ENCODE measurements at places on chromosomes 7 and 10.

DNA sequence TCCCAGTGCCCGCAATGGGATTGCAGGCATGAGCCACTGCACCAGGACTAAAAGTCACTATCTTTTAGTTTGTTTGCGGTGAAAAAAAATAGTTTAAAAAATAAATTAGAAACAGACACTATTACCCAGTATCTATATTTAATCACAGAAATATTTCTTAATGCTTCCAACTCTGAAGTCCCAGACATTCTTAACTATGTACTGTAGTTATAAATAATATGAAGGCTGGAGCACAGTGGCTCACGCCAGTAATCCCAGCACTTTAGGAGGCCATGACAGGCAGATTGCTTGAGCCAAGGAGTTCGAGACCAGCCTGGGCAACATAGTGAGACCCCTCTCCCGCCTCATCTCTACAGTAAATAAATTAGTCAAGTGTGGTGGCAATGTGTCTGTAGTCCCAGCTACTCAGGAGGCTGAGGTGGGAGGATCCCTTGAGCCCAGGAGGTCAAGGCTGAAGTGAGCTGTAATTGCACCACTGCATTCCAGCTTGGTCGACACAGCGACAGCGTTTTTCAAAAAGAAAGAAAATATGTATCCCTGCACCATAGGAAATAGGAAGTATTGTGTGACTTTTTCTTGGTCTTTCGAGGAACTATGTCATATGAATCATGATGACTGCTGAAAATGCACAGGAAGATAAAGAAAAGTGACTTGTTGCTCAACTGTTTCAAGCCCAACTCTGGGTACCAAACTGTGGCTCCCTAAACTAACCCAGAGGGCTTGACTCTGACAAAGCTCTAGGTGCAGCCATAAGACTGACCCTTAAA, 74.9 kb upstream of the STEAP1B start:
- DNase-seq = no peak

GRCh38 chr10:121981346-121981745, 6.3 kb upstream of the NSMCE4A start:
- DNase-seq = no peak

DNA sequence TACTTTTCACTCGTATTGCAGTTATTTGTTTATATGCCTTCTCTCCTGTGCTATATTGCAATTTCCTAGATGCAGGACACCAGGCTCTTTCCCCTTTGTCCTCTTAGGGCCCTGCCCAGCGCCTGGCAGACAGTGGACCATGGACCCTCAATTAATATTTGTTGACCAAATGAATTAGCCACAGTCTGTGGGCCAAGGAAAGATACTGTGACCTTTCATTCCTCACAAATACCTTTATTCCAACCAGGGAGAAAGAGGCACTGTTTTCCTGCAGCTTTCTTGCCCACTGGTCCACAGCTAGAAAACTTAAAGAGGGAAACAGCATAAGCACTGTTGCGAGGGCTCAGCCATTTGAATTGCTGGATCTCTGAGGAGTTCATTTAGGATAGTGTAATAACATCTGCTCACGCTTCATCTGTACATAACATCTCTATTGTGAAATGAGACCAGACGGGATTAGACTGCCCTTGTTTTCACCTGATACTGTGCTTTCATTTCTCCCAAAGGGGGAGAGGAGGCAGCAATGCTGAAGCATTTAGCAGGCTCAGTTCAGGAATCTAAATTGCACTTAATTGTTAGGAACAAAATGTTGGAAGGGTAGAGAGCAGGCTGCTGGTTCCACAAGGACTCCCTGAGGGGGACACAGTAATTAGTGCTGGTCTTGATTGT, 46.7 kb downstream of the TNS3 start:
- DNase-seq = peak; percentile 54

- peak; percentile 33 for DNase-seq
These were observed 5.8 kb downstream of the C7orf57 start for GRCh38 chr7:48040944-48041652.

- no peak for DNase-seq
These were observed 52.1 kb downstream of the INSIG1 start for GRCh38 chr7:155349601-155350331.

DNA sequence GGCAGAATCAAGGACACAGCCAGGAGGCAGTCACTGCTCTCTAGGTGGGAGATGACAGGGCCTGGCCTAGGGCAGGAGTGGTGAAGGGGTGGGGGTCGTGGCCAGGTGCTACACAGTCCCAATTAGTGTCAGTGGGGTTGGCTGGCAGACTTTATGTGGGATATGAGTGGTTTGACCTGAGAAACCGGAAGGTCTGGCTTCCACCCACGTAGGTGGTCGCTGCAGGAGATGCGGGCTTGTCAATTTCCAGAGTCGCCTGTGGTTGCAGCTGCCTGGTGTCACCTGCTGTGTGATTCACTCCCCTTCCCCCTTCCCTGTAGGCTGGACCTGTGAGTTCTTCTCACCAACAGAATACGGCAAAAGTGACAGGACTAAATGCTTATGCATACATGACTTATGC, 124.3 kb downstream of the KLF6 start:
- DNase-seq = no peak

GRCh38 chr7:5289355-5289754, 6.6 kb downstream of the SLC29A4 start:
- no peak for DNase-seq

GRCh38 chr10:2994221-2994961, 73.0 kb upstream of the PFKP start:
- no peak for DNase-seq

DNA sequence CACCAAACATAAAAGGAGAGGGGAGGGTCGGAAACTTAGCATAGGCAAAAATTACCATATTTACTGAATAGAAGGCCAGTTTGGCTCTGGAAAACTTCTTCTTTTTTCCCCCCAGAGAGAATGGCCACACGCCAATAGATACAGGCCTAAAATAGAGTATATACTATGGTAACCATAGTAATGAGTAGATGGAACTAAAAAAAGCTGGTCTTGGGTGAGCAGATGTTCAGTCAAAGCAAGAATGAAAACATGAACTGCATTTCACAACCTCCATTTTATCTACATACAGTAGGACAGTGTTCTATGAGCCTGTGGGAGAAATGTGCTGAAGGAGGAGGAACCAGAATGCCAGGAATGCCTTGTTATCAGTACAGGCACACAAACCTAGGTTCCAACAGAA, 141.7 kb upstream of the SEMA3A start:
- DNase-seq = no peak

GRCh38 chr10:119962837-119963236, 70.3 kb downstream of the SEC23IP start:
- no peak for DNase-seq

- no peak for DNase-seq
These were observed 26.0 kb downstream of the CCM2 start for GRCh38 chr7:45026013-45026412.

DNA sequence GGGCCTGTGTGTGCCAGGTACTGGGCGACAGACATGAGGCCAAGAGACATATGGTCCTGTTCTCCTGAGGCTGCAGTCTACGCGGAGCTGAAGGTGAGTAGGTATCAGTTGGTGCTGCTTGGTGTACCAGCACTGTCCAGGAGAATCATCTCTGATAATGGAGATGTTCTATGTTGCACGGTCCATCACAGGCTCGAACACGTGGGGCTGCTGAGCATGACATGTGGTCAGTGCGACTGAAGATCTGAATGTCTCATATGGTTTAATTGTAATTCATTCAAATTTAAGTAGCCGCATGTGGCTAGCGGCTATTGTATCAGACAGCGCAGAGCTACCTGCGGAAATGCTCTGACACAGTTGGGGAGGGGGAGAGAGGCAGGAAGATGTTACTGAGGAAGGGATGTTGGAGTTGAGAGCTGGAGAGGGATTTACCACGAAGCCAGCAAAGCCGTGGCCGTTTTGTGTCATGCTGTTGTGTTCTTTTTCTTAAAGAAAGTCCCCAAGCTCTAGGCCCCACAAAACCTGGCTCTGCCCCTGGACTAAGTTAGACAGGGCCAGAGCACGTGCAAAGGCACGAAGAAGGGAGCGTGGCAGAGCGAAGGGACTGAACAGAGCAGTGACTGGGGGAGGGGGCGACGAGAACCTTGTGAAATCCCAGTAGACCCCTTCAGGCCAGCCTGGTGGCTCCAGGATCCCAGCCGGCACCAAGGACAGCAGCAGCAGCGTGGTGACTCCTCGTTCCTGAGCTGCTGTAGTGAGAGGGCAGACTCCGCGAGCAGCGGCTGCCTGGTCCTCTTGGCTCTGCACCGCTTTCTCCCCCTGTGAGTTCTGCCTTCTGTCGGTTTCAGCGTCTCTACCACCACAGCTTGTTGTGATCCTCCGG, 20.0 kb downstream of the SMKR1 start:
- no peak for DNase-seq

DNA sequence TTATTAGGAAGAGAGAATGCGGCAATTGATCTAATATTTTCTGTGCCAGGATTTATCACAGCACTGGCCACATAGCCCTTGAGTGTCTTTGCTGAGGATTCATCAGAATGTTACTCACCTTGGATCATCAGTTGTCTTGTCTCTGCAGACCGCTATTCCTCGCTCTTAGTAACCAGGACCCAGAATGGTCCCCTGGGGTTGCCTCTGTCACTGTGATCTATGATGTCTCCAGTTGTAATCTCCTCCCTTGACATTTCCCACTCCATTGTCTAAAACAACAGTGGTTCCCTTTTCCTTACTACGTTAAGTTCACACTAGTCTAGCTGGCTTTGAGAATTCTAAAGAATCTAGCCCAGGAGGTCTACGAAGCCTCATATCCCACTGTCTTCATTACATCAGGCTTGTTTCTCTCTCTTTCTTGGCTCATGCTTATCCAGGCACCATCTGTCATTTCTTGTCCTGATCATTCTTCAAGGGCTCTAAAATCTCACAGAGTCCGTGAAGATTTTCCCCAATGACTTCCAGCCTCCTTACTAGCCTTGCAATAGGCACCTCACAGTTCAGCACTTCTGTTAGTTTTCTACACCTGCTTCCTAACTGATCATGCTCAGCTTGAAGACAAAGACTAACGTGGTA, 125.8 kb downstream of the CUBN start:
- DNase-seq = no peak

Measured in LHCN-M2 (cell line).